BJ (cell line): ENCODE measurements at places on chromosomes 6 and 20.

DNA sequence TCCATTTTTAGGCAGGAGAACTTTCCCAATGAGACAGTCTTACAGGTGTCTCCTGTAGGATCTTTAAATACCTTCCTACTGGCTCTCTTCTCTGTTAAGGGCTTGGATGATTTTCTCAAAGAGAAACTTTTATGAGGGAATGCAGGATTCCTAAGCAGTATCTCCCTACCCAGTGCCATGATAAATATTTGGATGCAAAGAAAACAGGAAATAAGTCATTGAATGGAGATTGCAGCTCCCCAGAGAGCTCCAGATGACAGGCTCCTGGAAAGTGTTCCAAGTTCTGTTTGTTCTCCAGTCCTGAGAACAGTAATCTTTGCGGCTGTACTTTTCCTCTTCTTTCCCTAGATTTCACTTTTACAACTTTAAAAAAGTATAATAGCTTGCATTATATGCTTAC lies 2.4 kb upstream of the SCGN start:
- DNase-seq, result no peak

- DNase-seq, result no peak
Observed at GRCh38 chr20:33926425-33926824, 67.3 kb upstream of the RALY start.

DNA sequence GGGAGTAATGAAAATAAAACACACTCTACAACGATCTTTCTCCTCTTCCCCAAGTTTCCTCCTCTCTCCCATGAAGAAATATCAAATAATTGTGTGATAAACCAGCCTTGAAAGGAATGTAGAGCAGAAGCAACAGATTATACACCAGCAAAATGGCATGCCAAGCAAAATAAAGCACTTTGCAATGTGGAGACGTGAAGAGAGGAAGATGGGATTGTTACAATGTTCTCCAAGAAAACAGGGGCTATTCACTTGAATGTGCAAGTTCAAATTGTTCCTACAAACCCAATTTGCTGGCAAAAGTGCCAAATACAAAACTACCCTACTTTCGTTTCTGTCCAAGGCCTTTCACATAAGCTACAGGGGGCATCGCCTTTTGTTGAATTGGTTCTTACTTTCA lies 185.1 kb downstream of the PDE7B start:
- no peak for DNase-seq

GRCh38 chr6:130752267-130752666 lies 74.9 kb upstream of the SMLR1 start:
- no peak for DNase-seq

GRCh38 chr6:160071805-160072690 lies 49.6 kb upstream of the SLC22A1 start:
- DNase-seq, result no peak

DNA sequence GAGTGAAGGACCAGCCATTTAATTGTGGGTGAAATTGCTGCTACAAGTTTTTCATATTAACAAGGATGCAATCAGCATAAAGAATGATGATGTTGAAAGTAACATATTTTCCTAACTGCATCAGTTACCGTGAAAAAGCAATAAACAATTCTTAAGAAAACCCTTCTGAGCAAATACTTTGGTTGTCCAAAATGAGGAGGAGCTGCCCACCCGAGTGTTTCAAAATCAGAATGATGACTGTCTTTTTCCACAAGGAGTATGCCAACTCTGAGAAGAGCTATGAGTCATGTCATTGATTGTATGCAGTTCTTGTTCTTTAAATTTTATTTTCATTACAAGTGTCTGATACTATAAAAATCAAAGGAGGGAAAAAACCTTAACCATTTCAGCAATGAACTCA lies 470.5 kb downstream of the COL12A1 start:
- DNase-seq, result peak; percentile 79

GRCh38 chr20:8457978-8458377 lies 325.9 kb downstream of the PLCB1 start:
- no peak for DNase-seq

DNA sequence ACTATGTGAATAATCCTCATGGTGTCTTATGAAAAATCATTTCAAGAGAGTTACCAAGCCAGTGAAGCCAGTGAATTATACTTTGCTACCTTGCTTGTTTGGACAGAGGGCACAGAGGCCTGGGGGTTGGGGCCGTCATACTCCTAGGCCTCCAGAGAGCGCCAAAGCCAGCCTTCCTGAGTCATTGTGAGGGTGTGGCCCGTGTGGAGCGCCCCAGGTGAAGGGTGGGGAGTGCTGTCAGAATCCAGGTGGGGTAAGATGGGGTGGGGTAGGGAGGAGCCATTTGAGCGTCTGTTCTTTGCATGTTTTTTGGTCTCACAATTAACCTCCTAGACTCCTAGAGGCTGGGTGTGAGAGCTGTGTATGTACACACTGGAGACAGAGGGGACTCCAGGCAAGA lies 71.1 kb downstream of the PERP start:
- DNase-seq, result no peak

GRCh38 chr6:88760091-88760490 lies 203.3 kb downstream of the RNGTT start:
- DNase-seq, result no peak

DNA sequence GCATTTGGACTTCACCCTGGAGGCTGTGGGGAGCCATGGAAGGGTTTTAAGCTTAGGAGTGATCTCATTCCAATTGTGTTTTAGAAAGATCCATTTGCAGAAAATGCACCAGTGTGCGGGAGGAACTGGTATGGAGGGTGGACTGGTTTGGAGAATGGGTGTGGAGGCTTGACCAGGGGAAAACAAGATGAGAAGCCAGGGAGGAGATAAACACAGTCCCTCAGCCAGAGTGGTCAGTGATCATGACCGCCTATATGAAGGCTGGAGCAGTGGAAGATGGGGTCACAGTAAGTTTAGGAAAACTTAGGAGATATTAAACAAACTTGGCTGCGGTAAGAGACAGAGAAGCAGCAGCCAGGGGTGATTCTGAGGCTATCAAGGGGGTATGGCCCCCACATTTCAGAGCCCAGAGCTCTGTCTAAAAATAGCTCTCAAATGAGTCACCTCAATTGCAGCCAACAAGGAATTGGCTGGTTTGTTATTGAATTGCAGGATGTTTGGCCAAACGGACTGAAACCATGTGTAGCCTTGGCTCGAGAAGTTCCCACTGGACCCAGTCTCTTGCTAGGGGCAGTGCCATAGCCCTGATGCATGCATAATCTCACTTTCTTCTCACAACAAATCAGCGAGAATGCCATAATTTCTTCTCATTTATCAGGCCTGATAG lies 159.9 kb upstream of the TOP1 start:
- DNase-seq, result peak; percentile 75

- DNase-seq, result no peak
Observed at GRCh38 chr6:166768761-166769160, 141.7 kb upstream of the RPS6KA2 start.
